Cortex of kidney (tissue), 1 donor: ENCODE measurements at places on chromosomes 2 and 18.

- no peak for DNase-seq
Observed at GRCh38 chr2:47037678-47038077, 117.4 kb downstream of the STPG4 start.

DNA sequence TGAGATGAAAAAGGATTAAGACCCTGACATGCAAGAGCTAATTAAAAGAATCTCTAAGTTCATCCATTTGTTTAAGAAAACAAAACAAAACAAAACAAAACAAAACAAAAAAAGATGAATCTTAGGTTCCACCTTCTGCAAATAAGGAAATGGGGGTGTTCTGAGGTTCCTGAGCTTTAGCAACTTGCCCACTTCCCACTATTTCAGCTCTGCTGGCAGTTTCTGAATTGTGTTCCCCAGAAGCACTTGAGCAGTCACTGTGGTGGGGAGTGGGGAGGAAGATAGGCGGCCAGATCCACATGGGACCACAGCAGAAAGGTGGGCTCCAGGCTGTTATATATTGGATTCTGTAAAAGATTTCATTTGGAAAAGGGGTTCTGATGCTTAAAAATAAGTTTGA is 20.3 kb downstream of the INO80C start:
- DNase-seq: no peak

DNA sequence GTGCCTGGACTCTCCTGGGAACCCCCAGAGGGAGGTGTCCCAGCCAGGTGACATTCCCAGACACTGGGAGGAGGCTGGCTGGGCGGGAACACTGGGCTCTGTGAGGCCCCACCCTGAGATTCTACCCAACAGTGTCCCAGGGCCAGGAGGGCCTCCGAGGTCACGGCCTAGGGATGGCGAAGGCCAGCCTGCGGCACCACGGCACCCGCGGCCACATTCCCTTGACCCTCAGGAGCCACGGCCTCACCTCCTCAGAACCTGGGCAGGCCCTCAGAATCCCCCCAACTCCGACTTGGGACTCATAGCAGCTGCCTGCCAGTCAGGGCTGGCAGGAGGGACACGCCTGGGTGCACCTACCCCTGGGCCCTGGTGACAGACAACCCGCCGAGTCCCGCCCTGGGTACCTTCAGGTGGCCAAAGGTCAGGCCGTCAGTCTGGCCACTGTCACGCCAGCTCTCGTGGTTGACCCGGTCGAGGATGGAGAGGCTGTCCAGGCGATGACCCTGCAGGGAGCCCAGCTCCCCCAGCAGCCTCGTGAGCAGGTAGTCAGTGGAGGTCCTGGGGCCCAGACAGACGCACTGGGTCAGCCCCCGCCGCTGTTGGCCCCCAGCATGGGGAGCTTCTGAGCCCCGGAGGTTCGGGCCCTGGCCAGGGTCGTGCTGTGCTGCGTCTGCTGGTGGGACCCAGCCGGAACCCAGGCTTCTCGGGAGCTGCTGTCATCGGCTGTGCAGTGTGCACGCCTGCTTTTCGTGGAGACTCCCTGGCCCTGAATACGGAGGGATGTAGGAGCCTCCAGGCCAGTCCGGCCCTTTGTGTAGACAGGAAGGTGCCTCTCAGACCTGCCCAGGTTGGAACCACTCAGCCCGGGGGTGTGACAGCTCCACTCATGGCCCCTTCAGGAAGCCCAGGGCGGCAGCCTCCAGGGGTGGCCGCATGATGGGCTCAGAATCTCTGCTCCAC is 6.1 kb downstream of the MAB21L4 start:
- DNase-seq: no peak

DNA sequence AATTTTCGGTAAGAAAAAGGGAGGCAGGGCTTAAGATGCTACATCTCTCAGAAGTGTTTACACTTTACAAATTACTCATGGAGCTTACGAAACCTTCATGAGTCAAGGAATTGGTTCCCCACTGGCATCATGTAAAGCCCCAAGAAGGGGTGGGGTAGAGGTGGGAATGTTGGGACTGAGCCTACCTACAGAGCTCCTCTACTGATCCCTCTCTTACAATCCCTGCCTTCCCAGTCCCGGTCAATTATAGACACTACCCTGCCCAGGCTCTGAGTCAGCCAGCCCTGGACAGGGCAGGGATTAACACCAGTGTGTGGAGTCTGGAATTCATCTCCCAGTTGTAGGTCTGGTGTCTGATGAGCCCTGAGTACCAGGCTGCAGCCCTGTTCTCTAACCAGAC is 248.9 kb downstream of the PAX3 start:
- no peak for DNase-seq

DNA sequence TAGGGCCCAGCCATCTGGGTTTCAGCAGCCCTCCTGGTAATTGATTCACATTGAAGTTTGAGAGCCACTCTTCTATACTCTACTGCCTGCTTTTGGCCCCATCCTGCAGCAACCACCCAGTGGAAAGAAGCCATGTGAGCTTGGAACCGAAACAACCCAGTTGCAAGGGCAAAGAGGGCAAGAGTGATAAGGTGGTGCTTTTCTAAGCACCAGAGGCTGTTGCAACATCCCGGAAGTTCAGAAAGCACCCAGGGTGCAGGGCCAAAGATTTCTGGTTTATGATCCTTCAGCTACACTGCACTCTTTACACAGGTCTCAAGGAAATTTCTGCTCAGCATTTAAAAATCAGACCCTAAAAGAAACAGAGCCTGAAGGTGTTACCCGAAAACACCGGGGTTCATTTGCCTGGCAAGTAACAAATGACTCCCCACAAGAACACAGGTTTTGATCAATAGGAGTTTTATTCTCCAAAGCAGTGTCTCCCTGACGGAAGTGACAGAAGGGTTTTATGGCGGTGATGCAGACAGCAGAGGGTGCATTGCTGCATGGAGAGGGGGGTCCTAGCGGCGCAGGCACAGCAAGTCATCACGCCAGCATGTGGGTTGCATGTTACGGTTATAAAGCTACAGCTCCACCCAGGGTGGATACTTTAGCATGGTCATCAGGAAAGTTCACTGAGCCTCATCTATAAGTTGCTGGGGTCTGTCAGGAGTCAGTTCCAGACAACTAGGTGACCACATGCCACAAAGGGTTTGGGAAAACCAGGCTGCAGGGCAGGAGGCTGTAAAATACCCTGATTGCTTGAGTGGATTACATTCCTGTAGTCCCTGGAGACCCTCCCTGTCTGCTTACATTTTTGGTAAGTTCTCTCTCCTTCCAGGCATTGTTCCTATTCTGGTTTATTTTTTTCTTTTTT is 28.8 kb upstream of the TMEM37 start:
- no peak for DNase-seq

DNA sequence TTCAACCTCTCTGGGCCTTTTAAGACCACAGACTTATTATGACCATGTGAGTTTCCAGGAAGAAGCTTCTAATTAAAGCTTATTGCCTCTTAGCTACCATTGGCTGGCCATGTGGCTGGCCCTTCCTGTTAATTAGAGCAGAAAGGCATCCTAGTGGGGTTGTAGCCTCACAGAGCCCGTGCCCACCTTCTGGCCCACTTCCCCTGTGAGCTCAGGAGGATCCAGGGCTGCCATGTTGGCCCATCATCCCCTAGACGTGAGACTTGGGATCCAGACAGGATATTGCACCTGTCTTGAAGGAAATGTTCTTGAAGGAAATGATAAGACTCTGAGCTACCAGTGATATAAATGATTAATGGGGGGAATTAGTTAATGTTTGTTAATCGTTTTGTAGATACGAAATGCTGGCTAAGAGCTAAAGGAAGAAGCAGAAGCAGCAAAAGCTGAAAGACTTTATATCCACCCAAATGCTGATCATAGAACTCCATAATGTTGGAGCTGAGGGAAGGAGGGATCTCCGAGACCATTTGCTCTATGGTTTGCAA is 255.4 kb downstream of the CLIP4 start:
- no peak for DNase-seq
